NCI-H526 (cell line): ENCODE measurements at places on chromosomes 5 and 9.

- no peak for DNase-seq
Measured at GRCh38 chr9:96399325-96399633, 15.8 kb upstream of the SLC35D2 start.

- peak; percentile 2 for DNase-seq
Measured at GRCh38 chr5:20335978-20336377, 348.0 kb upstream of the CDH18 start.

GRCh38 chr9:94802251-94802650, 75.8 kb downstream of the AOPEP start:
- no peak for DNase-seq

DNA sequence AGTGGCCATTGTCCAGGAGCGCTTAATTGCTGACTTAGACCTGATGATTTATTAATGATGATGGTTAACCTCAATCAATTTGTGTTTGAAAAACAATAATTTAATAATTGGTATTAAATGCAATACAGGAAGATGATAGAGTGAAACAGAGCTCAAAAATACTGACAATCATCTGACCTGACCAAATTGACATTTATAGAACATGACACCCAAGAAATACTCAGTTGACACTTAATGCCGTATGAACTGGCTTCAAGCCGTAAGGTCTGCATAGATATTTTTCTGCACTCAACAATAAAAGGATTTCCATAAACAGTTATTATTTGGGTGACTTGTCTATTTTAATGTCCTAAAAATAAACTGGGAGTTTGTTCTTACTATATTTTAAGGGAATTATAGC, 159.2 kb downstream of the TRIO start:
- no peak for DNase-seq

DNA sequence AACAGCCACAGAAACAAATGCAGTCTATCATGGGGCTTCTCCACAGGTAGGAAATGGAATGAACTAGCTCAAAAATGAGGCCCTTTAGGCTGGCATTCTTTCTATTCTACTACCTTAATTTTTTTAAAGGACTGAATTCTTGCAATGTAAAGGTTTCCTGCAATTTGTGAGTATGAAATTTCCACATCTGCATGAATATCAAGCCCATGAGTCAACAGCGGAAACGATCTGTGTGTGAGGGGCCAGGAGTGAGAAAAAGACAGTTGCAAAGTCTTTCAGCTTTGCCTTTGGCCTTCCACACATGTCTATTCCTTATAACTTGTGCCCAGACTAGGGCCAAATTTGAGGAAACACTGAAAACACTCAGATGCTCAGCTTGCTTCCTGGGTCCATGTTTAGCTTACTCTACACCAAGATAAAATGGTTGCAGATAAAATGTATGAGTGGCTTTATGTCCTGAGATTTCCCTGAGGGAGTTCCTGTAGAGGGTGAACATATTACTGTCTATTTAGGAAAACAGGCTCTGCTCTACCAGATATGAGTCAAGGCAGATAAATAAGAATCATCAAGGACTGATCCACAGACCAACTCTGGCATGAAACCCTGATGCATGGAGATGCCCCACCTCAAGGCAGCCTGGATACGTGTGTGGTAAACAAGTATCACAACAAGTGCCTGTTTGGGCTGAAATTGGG, 46.5 kb downstream of the RETREG1 start:
- no peak for DNase-seq

- no peak for DNase-seq
Measured at GRCh38 chr9:16597136-16597535, 273.3 kb downstream of the BNC2 start.

DNA sequence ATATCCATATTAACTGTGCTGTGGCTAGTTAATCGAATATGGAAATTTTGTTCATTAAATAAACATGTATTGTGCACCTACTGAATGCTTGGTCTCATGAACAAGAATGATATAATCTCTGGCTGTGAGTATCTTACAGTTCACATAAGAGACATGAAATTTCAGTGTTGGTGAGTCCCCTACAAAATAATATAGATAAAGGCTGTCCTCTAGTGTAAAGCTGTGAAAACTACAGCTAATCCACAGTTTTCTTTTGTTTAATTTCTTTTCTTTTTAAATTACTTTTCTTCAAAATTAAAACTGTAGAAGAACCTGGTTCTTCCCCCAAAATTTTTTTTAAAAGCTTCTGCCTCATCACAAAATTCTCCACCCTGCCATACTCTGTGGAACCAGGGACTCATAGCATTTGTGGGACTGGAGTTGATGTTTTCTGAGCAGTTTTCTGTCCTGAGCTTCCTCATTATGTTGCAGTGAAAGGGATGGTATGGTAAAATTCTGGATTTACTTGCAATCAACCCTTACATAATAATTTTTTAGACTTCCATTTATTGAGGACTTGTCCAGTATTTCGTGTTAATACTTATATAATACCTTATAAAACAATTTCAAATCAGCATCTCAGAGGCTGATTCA, 135.0 kb downstream of the STK32A start:
- DNase-seq = peak; percentile 13

DNA sequence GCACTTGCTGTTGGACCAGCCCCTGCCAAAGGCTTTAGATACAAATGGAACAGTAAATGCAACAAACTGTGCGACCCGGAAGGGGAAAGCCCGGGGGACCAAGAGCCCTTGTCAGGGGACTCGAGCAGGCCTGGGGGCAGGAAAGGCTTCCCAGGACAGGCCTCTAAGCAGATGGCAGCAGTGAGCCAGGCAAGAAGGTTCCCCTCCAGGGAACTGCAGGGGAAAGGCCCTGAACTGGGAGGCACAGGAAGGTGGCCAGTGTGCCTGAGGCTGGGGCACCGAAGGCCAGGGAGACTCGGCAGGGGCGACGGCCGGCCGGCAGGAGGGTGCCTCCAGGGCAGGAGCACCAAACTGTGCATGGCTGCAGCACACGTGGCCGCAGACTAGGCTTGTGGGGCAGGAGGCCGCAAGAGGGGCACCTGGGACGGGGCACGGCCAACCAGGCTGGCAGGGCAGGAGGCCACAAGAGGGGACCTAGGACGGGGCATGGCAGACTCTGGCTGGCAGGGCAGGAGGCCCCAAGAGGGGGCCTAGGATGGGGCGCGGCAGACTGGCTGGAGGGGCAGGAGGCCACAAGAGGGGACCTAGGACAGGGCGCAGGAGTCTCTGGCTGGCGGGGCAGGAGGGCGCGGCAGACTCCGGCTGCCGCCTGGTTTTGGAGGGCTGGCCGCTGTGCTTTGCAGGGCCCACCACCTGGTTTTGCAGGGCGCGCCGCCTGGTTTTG, 10.0 kb downstream of the VAV2 start:
- DNase-seq = no peak

DNA sequence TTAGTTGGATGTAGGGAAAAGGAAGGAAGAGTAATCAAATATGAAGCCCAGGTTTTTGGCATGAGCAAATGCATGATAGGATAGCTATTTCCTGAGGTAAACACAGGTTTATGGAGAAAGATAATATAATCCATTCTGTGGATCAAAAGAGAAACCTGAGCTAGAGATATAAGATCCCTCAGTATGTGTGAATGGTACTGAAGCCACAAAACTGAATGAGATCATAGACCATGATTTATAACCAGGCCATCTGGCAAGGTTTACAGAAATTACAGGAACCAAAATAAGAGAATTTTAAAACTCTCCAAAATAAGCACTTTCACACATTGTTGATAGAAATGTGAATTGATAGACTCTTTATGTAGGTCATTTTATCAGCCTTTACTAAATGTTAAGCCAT, 28.7 kb upstream of the ECM2 start:
- DNase-seq = no peak
